ENCODE measurements at places on chromosomes 11 and 22.

- no peak for DNase-seq
Observed at GRCh38 chr11:66324664-66325063, 7.8 kb upstream of the CD248 start.

DNA sequence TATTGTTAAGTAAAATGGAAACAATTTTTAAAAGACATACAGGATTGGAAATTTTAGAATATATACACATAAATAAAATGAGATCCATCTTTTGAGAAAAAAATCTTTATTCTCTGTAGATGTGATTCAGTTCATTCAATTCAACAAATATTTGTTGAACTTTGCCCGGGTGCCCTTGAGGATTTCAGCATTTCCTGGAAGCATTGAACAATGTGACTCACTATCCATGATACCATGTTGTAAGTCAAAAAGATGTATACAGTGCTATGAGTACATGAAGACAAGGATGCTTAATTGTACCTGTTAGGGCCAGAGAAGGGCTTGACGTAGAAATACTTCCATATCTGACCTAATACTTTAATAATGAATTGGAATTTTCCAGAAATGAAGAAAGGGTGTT lies 353.7 kb downstream of the METTL15 start:
- no peak for DNase-seq

DNA sequence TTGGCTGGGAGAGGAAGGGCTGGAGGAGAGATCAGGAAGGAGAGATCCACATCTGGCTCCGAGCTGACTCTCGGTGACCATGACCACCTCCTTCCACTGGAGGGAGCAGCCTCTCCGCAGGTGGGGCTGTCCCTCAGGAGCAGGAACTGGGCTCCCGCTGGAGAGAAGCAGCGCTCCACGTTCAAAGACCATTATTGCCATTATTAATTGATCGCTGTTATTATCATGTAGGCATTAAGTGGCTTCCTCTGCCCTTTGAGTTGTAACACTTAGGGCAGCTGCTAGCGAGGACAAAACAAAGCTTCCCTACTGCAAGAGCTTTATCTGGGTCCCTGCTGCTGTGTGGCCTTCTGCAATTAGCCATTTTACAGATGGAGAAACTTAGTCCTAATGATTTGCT lies 251.9 kb downstream of the ST3GAL4 start:
- DNase-seq, result peak; percentile 85

DNA sequence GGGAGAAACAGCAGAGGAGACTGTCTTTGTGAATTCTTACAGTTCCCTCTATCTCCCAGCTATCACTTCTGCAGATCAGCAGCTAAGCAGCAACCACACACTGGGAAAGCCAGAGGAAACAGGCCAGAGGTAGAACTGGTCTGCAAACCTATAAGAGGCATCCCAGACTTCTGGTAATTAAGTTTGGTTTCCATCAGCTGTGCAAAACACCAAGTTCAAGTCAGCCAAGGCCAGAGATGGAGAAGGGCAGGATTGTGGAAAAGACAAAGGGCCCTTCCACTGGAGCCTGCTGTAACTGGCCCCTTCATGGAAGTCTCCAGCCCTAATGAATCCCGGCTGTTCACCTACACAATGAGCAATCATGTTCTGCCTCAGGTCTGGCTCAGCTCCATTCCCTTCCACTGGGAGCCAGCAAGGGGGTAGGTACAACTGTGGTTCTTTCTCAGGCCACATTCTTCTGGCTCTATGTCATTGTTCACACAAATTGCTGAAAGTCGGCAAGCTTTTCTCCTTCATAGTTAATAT lies 4.6 kb upstream of the PAMR1 start:
- DNase-seq, result no peak

DNA sequence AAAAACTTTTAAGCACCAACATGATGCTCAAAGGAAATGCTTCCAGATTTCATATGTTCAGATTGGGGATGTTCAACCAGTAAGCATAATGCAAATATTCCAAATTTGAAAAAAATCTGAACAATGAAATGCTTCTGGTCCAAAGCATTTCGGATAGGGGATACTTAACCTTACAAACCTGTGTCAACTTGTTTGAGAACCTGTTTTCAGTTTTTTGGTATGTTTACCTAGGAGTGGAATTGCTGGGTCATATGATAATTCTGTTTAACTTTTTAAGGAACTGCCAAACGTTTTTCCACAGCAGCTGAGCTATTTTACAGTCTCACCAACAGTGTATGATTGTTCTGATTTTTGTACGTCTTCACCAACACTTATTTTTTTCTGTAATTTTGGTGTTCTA lies 23.7 kb downstream of the FAR1 start:
- DNase-seq, result no peak

- peak; percentile 92 for DNase-seq
Observed at GRCh38 chr11:94581926-94582325, 14.8 kb downstream of the PIWIL4 start.

GRCh38 chr11:119323532-119324033 lies 6.7 kb upstream of the MCAM start:
- peak; percentile 83 for DNase-seq

DNA sequence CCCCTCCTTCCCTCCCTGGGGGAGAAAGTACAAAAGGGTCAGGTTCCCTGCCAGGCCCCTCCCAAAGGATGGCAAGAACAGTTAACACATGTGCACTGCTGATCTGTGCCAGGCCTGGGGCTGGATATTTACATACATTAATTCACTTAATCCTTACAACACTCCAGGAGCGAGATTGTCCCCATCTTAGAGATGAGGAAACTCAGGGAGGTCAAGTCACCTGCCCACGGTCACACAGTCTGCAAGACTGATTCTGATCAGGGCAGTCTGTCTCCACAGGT lies 36.5 kb downstream of the NECTIN1 start:
- no peak for DNase-seq

- no peak for DNase-seq
Observed at GRCh38 chr22:23060612-23061400, 9.5 kb upstream of the GNAZ start.

DNA sequence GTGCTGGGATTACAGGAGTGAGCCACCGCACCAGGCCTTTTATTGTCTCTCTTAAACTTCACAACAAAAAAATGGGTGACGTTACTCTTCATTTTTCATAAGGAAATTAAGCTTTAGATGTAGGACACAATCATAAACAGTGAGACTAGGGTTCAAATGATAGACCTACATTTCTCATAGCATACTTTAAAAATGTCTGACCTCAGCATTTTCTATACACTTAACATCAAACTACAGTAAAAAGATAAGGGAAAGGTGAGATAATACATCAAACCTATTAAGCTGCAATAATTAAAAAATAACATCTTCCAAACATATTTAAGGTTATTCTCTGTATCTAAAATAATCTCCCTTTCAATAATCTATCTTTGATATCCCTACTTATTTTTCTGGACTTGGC lies 914.2 kb downstream of the FAM181B start:
- no peak for DNase-seq

DNA sequence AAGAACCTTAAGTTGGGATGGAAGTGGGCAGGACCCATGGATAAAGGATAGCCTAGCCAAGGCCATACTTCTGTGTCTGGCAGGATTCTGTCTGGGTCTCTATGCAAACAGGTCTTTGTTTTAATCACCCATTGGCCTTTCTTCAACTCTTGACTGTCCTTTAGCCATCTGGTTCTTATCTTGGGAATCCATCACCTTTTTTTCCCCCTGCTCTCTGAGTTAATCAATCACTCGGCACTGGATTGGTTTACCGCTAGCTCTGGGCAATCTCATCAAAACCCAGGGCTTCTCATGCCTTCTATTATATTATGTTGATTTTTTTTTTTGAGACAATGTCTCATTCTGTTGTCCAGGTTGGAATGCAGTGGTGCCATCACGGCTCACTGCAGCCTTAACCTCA lies 1.8 kb upstream of the RNF169 start:
- peak; percentile 34 for DNase-seq

DNA sequence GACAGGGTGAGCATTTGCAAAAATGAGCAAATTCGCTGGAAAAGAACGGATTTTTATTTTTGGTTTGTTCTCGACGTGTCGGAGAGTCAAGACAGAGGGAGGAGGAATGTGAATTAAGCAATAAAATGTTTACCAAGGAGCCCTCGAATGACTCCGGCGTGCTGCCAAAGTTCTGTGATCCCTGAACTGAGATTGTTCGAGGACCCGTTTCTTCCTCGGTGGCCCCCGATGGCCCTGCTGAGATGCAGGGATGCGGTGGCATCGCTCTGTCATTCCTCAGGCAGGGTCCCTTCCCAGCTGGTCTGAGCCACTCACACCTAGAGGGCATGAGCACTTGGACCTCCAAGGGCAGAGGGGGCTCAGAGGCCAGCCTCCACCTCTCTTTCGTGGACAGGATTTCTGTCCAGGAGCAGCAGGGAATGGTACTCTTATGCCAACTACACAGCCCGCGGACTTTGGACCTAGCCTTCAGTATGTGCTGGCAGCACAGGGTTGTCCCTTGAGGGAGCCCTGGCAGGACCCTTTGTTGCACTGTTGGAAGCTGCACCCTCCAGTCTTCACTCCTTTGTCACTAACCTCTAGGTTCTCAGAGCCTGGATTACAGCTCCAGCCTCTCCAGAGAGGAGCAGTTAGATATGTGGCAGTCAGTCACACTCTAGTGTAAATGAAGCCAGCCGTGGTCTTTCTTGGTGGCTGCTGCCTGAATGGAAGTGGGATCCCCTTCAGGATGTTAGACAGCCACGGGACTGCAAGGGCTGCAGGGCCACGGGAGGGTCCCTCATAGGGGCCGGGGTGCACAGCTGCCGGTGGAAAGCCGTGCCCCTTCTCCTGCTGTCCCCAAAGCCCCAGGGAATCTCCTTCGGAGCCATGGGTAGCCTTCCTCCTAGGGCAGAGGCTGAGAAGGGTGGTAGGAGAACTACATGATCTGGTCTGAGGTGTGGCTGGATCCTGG lies 109.4 kb upstream of the ANO1 start:
- DNase-seq, result no peak

- DNase-seq, result peak; percentile 89
Observed at GRCh38 chr11:116078101-116078591, 573.9 kb upstream of the CADM1 start.

GRCh38 chr11:61619471-61620226 lies 38.8 kb upstream of the SYT7 start:
- DNase-seq, result no peak

- DNase-seq, result no peak
Observed at GRCh38 chr11:18001191-18001590, 11.7 kb downstream of the SERGEF start.

DNA sequence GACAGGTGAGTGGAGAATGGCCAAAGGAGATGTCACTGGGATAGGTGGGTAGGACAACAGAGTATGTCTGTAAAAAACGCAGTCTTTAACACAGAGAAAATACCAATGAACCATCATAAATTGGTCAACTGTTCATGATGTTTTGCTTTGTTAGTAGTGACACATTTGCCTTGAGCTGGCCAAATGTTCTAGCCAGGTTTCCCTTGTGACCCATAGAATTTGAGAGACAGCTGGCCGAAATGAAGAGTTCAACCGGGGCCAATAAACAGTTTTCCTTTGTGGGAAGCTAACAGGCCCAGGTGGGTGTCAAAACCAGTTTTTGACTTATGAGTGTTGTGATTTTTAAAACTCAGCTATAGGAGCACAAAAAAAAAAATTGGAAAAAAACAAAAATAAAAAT lies 116.6 kb upstream of the BID start:
- DNase-seq, result no peak

DNA sequence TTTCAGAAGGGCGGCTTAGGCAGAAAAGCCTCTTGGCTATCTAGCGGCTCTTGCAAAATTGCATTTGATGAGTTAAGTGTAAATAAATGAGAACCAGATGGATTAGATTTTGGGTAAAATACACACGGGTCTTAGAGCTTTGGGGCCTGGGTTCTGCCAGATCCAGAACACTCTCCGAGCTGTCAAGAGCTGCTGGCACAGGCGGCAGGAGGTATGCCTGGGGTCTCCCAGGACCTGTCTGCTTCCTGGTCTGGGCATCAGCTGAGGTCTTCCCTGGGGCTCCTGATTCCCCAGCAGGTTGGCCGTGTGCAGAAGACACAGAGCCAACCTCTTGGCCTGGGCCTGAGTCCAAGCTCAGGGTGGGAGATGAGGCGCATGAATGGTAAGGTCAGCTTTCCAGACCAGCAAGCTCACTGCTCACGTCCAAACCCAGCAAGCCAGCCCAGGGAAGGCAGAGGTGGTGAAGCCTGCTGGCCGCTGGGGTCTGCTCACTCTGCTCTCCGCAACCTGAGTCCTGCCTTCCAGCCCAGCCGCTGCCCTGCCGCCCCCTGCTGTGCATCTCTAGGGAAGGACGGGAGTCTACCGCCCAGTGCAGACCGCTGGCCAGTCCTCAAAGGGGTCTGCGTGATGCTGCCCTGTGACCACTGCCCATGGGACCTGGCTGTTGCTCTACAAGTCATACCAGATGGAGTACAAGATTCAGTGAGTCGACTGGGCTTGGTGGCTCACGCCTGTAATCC lies 44.9 kb downstream of the SCUBE1 start:
- DNase-seq, result no peak

GRCh38 chr11:120420572-120420971 lies 84.4 kb downstream of the ARHGEF12 start:
- no peak for DNase-seq

- no peak for DNase-seq
Observed at GRCh38 chr11:97280347-97280746, 890.5 kb downstream of the JRKL start.

GRCh38 chr11:1949302-1949701 lies 2.2 kb downstream of the MRPL23 start:
- no peak for DNase-seq

DNA sequence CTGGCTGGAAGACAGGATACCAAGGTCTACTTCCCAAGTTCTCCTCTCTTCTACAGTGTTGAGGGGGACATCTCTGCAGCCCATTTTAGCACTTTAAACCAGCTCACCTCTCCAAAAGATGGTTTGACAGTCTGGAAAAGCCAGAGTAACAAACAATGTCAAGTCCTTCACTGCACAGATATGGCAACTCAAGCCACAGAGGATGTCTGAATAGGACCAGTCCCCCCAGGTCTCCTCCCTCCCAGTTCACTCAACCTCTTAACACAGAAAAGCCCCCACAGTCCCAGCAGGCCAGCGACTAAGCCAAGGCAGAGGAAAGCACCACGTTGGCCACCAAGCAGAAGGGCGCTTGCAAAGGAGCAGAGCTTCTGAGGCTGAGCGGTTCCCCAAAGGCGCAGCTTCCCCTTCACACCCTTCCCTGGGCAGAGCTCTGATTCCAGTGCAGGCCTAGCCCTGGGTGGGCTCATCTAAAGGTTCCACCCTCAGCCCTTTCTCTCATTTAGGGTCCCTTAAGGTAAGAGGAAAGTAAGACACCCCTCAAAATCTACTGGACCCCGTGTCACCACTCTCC lies 62.7 kb downstream of the PAK1 start:
- peak; percentile 17 for DNase-seq

GRCh38 chr11:36411202-36411640 lies 98.9 kb downstream of the TRAF6 start:
- DNase-seq, result no peak

- no peak for DNase-seq
Observed at GRCh38 chr11:3154001-3154599, 11.0 kb downstream of the OSBPL5 start.

GRCh38 chr22:21602579-21602978 lies 27.2 kb downstream of the YDJC start:
- DNase-seq, result no peak

Data from NCI-H82 (cell line).